ENCODE measurements at places on chromosomes 16 and 17.

DNA sequence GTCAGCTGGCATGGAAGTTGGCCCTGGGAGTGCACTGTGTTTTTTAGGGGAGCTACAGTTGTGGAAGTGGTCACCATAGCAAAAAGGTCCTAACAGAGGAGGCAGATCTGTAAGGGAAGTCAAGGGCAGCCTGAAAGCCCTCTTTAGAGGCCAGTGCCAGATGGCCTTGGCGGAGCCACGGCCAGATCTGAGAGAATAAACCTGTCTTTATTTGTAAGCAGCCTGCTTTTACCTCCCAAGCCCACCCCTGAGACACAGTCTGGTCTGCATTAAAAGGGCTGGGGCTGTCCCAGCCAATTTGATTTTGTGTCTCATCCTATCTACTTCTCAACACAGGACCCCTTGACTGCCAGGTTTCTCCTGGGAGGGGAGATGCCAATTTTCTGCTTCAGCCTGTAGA is 51.0 kb upstream of the NOL11 start:
- no peak for DNase-seq

GRCh38 chr16:59385959-59386358 is 651.8 kb upstream of the GOT2 start:
- no peak for DNase-seq

DNA sequence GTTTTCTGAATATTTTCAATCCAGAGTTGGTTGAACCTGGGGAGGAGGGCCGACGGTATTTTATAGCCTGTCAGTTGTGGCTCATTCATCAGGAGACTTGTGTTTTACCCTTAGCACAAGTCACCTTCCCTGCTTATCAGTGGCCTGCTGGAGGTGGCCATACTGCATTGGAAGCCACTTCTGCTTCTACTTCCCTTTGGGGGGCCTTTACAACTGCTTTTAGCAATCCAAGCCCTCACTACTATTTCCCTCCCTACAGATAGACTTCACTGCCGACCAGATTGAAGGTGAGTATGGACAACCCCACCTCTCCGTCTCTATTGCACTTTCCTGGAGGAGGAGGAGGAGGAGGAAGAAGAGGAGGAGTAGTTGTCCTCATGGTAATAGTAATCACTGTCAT is 4.4 kb downstream of the MYL4 start:
- no peak for DNase-seq

DNA sequence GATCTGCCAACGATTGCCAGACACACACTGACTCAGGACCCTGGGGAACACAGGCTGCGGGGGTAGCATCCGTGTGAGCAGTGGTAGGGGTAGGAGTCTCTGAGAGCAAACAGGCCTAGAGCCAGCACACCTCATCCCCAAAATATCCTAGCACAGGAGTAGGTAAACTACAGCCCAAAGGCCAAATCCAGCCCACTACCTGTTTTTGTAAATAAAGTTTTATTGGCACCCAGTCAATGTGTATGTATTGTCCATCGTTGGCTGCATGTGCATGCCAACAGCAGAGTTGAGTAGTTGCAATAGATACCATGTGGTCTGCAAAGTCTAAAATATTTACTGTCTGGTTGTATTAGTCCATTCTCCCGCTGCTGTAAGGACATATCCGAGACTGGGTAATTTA is 55.5 kb upstream of the GPRC5B start:
- no peak for DNase-seq

GRCh38 chr16:13186813-13187212 is 285.4 kb downstream of the SHISA9 start:
- no peak for DNase-seq

GRCh38 chr16:67647111-67647651 is 2.2 kb downstream of the CARMIL2 start:
- DNase-seq, result no peak

DNA sequence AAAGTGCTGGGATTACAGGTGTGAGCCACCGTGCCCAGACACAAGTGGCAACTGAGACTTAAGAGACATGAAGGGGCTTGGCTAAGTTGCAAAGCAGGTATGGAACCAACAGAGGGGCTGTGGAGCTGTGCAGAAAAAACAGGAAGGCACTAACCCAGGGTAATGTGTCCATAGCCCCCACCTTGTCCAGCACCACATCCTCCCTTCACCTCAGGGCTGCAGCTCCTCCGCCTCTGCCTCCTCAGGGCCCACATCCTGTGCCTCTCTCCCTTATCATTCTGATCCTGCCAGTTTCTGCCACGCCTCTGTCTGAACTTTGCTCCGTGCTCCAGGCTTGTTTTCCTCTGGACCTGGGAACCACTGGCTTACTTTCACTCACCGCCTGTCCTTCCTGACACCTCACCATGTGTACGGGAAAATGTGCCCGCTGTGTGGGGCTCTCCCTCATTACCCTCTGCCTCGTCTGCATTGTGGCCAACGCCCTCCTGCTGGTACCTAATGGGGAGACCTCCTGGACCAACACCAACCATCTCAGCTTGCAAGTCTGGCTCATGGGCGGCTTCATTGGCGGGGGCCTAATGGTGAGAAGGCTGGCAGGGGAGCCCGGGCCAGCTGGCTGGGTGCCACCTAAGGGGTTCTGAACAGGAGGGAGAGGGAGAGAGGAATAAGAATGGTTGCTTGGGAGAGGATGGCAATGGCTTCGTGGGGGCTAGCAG is at the start of gene TM4SF5:
TM4SF5 (plus strand) TSS at position 368 of the 716 bp plus-strand sequence; CDS start at position 405, 37 bp downstream.
- DNase-seq, result peak; percentile 48

GRCh38 chr16:7650431-7650830 is 317.8 kb downstream of the RBFOX1 start:
- no peak for DNase-seq

- no peak for DNase-seq
Observed at GRCh38 chr17:32494621-32495358, 8.0 kb downstream of the CDK5R1 start.

Data from SHP77 (cell line).